Muscle of back (tissue), 13 donors: ENCODE measurements at places on chromosomes 3 and 15.

GRCh38 chr3:10695595-10696285, 120.3 kb upstream of the SLC6A11 start:
- no peak for DNase-seq

GRCh38 chr3:123789760-123790159, 94.4 kb downstream of the MYLK start:
- no peak for DNase-seq

- no peak for DNase-seq
These were observed 67.9 kb downstream of the MYO1E start for GRCh38 chr15:59304807-59305206.

GRCh38 chr3:49813497-49814174, at the start of gene UBA7:
UBA7 (minus strand) TSS chr3:49813953; CDS start chr3:49813787, 166 bp downstream.
- peak; percentile 71 for DNase-seq

DNA sequence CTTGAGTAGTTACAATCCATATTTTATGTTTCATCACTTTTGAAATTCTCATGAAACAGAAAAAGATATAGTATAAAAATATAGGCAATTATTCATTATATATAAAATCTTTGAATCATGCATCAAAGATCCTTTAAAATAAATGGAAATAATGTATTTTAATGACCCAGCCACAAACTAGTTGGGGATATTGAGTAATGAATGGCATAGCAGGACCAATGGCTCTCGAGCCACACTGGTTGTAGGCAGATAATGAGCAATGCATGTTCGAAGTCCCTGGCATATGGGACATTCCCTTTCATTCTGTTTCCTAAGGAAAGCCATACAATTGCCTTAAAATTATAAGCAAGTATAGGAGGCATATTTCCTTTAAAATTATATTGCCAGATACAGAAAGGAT, 107.4 kb upstream of the IL12A start:
- DNase-seq = no peak

DNA sequence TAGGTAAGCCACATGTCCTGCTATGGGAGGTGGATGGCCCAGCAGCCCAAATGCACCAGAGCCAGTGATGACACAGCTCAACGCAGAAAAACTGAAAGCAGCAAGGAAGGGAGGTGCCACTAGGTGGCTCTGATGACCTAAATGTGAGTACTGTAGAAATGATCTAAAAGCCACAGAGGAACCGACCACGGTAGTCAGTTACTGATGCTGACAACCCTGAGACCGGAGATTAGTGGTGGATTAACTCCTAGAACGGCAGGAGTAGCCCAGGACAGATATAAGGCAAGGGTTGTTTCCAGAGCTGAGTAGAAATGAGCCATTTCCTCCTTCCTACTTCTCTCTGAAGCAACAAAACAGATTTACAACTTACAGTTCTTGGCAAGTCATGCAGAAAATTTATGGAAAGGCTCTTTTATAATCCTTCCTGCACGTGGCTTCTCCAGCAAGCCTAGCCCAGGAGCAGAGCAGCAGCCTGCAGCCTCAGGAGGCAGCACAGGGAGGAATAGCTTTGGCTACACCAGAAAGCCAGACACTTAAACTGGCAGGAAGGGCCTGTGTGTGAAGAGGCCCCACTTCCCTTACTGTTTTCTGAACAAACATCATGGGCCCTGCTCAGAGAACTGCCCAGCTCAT, 13.1 kb downstream of the FBXL22 start:
- DNase-seq = peak; percentile 84

DNA sequence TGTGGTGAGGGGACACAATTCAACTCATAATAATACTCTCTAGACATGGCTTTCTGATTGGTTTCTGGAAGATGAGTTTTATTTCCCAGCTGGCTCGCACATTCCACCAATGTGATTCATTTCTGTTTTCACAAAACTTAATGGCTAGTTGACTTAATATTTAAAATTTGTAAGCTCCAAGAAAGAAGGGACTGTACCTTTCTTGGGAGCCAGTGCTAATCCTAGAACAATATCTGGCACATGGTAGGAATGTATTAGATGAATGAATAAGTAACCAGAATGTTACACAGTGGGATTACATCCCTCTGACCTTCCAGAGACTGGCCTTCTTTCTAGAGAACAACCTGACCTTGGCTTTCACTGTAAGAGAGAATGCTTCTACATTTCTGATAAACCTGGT, 262.8 kb downstream of the RORA start:
- no peak for DNase-seq

DNA sequence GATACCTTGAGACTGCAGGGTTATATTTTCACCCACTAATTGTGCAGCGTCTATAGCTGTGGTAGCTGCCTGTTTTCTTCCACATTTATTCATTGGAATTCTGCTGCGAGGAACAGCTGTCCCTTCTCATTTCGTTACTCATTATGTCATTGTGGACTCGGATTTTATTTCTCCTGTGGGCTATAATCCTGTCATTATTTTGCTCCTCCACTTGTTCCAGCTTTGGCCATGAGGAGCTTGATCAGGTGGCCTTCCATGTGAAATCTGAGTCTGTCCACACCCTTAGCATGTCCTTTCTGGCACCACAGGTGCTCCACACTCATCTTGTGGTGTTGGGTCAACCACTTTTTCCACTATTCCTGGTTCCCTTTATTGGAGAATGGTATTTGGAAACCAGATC, 14.8 kb downstream of the LYSMD4 start:
- DNase-seq = no peak

GRCh38 chr3:136343446-136343845, 93.3 kb downstream of the PCCB start:
- no peak for DNase-seq

GRCh38 chr15:40992241-40992741, 39.0 kb downstream of the CHAC1 start:
- peak; percentile 41 for DNase-seq

DNA sequence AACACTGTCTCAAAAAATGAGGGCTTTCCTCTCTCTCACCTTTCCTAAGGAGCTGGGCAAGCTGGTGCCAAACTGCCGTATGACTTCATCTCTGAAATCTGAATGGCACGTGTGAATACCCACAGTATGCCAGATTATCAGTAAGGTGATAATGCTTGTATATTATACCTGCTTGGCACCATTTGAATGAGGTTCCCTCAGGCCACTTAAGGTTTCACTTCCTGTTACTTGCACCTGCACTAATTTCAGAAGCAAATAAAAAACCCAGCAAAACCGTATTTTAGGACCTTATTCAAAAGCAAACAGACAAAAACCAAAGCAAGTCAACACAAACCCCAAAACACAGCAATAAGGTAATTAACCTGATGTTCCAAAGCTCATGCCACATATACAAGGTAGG, 19.7 kb downstream of the FOXP1 start:
- no peak for DNase-seq

DNA sequence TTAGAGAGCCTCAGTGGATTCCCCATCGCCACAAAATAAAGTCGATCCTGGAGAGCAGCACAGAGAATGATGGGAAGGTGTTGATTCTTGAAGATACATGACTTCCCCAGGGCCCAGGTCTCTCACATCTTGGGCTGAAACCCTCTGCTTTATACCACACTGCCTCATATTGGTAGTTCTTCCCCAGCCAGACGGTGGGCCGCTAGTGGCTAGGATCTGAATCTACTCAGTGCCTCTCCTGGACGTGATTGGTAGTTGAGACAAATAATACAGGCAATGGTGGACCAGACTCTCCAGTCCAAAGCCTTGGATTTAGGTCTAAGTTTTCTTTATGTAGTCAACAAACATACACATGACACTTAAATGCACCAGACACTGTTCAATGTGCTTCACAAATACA, 49.7 kb downstream of the RAB11A start:
- no peak for DNase-seq

GRCh38 chr3:129197321-129197720, 13.6 kb upstream of the CNBP start:
- no peak for DNase-seq

DNA sequence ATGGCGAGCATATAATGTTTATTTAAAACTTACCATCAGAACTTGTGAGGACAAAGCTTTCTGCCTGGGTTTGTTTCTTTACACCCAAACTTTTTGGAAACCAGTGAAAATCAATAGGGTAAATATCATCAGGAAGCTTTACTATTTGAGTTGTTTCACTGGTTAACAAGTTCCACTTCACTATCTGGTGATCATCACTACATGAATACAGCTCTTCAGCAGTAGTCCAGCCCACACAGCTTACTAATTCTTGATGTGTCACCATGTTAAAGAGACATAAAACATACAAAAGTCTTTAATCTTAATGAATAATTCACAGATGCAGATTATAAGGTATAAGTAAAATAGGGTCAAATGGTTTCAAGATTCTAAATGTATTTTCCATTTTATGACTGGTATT, 17.6 kb downstream of the IFT80 start:
- DNase-seq = no peak

- DNase-seq = peak; percentile 61
These were observed 6.0 kb downstream of the TM4SF4 start for GRCh38 chr3:149480326-149481017.

DNA sequence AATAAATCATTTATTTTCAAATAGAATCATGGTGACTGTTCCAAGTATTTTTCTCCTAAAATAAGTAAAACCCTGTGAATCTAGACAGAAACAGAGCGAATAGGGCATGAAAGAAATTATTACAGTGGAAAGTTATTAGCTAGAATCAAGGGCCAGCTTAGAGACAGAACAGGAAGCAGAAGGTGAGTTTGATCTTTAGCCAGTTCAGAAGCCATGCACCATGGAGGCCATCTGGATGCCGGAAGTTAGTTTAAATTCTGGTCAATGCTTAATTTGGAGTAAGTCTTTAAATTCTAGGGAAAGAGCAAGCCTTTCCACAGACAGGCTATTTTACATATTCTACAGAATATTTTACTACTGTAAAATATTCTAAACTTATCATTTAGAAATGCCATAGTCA, 574.8 kb downstream of the CADM2 start:
- DNase-seq = no peak

- DNase-seq = no peak
These were observed 45.3 kb downstream of the TCF12 start for GRCh38 chr15:56963710-56964109.

DNA sequence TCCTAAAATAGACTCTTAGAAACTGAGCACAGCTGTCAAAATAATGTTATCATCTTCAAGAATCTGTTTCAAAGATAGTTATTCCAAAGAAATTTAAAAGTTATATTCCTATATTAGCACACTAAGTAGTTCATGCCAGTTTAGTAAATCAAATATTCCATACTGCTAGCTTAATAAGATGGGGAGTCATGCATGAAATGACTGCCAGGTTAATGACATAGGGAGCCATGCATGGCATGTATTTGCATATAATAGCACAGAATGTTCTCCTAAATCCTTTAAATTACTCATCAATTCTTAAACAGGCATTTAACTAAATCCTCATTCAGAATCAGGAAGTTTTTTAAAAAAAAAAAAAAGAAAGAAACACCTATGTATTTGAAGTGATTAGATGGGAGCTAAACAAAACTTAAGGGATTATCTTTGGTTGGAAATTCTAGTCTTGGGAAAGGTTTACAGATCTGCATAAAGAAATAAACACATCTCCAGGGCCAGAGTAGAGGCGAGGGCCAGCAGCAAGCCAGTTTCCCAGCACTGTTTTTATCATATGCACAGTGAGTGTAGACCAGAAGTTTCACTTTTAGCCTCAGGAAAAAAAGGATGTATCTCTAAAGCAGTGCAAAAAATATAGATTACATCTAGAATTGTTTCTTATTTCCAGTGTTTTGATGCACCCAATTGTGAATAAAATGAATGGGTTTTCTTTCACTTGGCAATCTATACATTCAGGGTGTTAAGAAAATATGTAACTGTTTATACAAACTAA, 366.4 kb upstream of the AGTR1 start:
- DNase-seq = no peak

- peak; percentile 66 for DNase-seq
These were observed 21.7 kb upstream of the TBC1D21 start for GRCh38 chr15:73851689-73852088.

DNA sequence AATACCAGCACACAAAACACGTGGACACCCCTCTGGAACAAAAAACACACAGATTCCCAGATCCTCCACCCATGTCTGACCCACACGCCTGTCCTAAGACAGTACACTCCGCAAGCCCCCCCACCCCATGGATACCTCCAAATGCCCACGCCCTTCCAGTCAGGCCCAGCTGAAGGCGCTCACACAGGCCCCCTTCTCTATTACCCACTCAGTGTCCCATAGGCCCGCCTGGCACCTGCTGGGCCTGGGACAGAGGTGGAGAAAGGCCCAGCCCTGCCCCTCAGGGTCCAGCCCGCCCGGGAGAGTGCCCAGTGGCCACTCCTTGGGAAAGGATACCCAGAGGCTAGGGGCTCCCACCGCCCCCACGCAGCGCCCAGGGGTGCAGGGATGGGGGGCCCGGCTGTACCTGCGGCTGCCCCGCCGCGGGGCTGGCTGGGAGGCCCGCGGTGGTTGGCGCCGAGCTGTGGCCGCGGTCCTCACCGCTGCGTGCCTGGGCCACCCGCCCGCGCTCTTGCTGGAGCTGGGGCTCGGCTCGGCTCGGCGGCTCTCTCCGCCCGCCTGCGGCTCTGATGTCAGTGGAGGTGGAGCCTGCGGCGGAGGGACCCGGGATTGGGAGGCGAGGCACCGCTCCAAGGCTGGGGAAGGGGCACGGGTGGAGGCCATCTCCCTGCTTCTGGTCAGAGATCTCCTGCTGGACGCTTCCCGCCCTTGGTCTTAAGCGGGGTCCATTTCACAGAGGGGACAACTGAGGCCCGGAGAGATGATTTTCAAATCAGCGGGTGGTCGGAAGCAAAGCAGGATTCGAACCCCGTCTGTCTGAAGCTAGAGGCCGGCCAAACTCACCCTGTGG, at the start of gene CAMK1:
Gene CAMK1, minus strand, starts transcription at position 522 of the 850 bp plus-strand sequence. CDS start 2,198 bp downstream, outside the sequence.
- peak; percentile 94 for DNase-seq
